ENCODE measurements at places on chromosomes 3 and 15.

- DNase-seq = no peak
Observed at GRCh38 chr3:88362428-88362827, 212.7 kb downstream of the C3orf38 start.

- no peak for DNase-seq
Observed at GRCh38 chr3:126263539-126263938, 83.2 kb upstream of the ALDH1L1 start.

DNA sequence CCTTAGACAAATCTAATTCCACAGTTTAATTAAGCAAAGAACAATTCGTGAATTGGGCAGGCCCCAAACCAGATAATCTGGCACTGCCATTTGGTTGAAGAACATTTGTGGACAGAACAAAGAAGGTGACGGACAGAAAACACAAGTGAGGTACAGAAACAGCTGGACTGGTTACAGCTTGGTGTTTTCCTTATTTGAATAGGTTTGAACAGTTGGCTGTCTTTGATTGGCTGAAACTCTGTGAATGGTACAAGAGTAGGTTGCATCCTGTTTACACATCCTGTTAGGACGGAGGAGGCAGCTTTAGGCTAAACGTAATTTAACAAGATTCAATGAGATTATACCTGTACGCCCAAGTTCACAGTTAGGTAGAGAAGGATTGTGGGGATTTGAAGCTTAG lies 114.4 kb downstream of the LPP start:
- DNase-seq = no peak

- no peak for DNase-seq
Observed at GRCh38 chr15:57595011-57595866, 3.5 kb downstream of the MYZAP start.

All from activated naive CD4-positive, alpha-beta T cell treated with anti-CD3 and anti-CD28 coated beads, Interleukin-2, amount 50 U/mL, for 72 hours (primary cell).